ENCODE measurements at places on chromosomes 7 and 10.

DNA sequence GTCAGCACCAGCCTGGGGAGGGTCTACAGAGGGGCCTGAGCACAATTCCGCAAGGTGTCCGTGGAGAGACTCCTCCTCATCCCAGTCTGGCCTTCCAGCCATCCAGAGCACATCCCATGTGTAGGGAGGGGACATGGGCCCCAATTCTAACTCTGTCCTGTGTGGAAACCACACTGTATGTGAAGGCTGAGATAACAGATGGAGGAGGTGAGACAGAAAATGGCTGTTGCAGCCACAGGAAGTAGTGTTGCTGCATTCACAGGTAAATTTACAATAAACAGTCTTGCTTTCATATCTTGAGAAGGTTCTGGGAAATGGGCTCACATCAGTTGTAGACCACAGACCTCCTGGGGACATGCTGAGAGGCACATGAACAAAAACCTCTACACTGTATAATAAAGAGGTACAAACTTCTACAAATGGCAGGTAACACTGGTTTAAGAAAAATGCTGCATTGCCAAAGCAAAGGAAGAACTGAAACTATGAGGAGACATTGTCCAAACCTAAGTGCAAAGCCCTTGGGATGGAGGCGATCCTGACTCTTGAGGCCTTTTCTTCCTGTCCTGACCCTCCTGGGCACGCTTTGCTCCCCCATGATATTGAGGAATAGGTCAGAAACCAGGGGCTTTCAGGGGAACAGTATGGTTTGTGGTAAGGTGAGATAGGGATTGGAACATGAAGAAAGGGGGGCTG, 21.6 kb upstream of the GIMAP2 start:
- DNase-seq, result no peak

DNA sequence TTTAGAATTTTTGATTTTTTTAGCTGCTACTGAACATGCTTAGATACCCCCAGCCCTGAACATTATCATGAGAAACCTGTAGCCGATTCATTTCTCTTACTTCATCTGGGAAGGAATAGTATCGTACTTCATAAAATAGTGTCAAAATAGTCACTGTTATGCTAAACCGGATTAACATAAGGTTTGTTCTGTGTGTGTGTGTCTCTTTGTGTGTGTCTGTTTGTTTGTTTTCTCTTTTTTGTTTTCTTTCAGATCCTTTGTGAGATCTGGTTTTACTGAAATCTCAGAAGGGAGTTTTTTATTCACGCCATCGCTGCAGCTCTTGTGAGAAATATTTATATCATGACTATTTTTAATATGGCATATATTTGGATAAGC, 761 bp downstream of the LGI1 start:
- DNase-seq, result no peak

GRCh38 chr10:78923647-78924318, 145.0 kb upstream of the ZMIZ1 start:
- no peak for DNase-seq

DNA sequence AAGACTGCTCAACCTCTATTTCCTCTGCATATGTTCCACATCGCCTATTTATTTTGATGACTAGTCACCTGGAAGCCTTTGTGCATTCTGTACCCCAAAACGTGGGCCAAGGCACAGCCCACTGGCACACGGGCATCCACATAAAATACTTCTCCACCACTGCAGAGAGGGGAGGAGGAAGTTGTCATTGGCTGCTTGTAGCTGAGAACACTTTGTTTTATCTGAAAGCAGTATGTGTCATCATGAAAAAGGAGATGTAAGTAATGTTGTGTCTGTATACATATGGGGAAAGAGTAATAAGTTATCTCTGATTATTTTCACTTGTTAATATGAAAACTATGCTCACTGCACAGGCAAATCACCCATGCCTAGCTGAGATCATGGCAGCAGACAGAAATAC, 48.2 kb upstream of the AMPH start:
- no peak for DNase-seq

DNA sequence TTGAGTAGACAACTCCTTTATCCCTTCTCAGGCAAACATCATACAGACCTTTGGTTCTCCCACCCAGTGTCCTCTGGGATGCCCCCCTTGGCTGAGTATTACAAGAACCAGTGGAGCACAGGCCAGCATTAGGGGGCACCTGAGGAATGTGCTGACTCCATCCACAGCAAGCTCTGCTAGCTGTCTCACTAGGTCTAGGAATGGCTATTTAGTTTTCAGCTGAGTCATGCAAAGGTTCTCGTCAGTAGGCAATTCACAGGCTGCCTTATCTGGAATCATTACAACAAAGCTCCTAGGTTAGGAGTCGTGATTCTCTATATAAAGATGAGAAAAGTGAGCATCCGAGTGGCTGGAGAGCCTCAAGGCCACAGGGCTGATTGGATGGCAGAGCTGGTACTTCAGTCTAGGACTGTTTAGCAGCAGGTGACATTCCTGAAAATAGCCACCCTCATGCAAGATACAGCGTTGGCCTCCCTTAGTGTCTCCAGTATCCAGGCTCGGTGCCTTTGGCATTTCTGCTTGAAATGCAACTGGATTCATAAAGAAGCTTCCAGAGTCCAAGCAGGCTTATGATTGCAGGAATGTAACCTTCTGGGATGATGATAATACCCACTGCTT, 75.8 kb downstream of the CDCA7L start:
- DNase-seq, result no peak

DNA sequence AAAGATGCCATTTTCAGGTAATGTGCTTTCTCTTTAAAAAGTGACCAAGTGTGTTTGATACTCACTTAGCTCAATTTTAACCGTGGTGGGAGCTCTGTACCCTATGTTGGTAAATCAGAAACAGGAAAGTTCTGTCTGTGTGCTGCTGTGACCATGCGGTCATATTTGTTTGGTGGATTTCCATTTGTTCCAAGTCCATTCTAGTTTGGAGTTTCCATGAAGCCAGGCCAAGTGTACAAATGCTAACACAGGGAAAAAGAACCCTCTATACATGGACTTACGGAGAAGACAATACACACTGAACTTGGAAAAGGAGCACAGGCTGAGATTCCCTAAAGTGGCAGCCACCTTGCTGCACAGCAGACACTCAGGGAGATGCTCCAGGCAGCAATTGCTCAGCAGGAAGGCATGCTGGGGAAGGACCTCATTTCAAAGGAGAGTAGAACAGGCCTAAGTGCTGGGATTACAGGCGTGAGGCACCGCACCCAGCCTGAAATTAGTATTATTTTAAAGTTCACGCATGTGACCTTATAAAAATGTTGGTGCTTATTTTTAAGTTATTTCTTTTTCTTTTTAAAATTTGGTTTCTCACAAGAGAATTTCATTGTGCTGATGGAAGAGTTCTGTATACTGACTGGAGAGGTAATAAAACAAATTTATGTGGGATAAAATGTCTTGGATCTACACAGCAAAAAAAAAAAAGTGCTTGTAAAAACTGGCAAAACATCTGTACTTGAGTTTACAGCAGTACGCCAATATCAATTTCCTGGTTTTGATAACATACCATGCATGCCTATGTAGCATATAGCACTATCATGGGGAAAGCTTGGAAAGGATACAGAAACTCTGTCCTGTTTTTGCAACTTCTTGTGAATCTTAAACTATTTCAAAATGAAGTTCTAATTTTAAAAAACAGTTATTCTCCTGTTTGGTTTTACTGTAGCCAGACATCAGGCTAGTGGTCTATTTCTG, 436.2 kb downstream of the KCNMA1 start:
- DNase-seq, result no peak

- peak; percentile 5 for DNase-seq
These were observed 86.9 kb downstream of the AOAH start for GRCh38 chr7:36637417-36637816.

- DNase-seq, result no peak
These were observed 241.7 kb downstream of the BUB3 start for GRCh38 chr10:123395906-123396305.

DNA sequence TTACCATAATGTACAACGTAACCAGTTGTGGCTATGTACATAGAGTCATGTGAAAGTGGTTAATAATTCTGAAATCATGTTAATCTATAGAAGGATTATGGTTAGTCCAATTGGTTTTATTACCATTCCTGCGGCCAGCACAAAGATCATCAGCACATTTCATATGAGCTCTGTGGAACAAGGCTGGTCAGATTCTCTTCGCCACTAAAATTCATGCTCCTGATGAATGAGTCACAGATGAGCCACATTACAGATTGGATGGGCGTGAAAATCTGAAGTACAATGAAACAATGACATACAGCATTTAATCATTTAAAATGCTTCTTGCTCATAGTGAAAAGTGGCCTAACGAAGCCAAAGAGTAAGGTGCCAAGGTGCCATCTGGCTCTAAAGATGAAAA, 716.2 kb upstream of the PHF14 start:
- no peak for DNase-seq

GRCh38 chr10:99296605-99297004, 32.6 kb upstream of the CNNM1 start:
- DNase-seq, result no peak

DNA sequence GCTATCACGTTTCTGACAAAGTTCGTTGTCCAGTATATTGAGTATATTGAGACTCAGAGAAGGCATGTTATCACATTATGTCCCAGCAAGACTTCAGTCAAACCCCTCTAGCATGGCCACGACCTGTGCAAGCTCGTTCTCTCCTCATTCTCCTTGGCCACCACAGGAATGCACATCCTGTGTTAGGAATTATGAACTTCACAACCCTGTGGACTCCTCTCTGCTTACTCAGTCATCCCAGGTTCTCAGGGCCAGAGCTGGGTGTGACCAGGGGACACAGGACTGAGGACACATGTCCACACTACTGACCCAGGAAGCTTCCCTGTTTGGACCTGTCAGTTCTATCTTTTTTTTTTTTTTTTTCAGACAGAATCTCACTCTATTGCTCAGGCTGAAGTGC, 4.4 kb downstream of the SH2D4B start:
- no peak for DNase-seq

GRCh38 chr7:100008525-100008924, 6.9 kb upstream of the ZKSCAN1 start:
- no peak for DNase-seq

DNA sequence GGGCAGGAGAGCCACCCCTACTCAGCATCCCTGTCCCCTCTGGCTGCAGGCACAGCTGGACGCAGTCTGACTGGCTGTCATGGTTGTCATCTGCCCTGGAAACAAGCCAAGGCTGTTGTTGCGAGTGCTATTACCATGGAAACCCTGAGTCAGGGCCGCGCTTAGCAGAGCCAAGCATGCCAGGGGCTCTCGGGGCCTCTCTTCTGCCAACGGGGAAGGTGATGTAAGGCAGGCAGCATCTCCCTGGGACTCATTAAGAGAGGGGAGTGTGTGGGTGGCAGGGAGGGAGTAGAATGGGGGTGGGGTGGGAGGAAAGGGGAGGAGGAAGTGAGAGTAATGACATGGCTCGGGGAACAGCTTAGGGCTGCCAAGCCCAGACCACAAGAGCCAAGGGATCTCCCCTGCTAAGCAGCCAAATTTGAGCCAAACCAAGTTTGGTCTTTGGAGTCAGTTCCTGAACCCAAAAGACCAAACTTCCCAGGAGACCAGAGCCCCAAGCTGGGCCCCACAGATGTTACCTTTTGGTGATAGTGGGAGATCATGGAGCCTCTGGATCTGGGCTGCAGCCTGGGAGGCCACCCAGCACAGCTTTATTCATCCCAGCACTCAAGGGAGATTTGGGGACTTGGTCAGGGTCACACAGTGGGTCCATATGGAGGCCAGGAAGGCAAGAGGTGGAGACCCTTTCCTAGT, 67.6 kb downstream of the TMEM130 start:
- no peak for DNase-seq

- no peak for DNase-seq
These were observed 87.1 kb downstream of the ITGA8 start for GRCh38 chr10:15632456-15633091.

DNA sequence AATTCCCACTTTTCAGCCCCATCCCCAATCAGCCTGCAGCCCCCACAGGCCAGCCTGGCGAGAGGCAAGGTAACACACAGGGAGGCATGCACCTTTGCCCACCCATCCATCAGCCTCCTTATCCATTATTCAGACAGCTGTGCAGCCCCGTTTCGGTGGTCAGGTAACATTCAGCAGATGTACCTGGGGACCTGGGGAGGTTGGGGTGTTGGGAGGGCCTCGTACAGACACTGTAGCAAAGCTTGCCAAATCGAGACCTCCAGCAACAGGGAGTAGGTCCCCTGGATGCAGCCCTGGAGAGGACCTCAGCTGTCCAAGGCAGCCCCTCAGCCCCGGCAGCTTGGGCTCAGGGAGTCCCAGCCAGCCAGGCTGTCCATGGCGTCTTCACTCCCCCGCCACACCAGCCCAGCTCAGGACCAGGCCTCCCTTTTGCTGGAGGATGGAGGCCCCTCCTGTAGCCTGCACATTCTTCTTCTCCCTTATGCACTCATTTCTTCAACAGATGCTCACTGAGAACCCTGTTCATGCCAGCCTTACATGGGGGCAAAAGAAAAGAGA, 8.5 kb upstream of the DRGX start:
- DNase-seq, result no peak

GRCh38 chr7:26603631-26604030, 260.8 kb downstream of the SKAP2 start:
- no peak for DNase-seq

- DNase-seq, result peak; percentile 14
These were observed 76.1 kb upstream of the CPXM2 start for GRCh38 chr10:123967626-123968243.

- DNase-seq, result no peak
These were observed 204.3 kb downstream of the TWIST1 start for GRCh38 chr7:18913106-18913505.

GRCh38 chr10:74292871-74293427, 141.9 kb downstream of the ADK start:
- DNase-seq, result no peak

DNA sequence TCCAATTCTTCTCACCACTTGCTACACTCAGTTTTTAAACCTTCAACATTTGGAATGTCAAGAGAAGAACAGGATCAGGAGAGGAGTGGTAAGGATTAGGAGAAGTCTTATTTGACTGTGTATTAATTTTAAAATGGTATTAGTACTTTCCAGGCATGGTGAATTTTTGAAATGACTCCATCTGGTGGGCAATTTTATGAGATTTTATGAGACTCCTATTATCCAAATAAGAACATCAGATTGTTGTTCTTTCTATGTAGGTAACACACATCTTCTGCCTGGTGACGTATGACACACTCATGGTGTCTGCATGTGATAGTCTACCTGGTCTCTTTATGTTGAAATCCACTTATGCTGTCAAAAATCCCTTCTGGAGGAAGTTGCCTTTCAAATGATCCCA, 51.0 kb downstream of the SLC13A1 start:
- DNase-seq, result peak; percentile 12

- DNase-seq, result peak; percentile 31
These were observed 178.0 kb downstream of the IMMP2L start for GRCh38 chr7:111384065-111384891.

- no peak for DNase-seq
These were observed 59.6 kb upstream of the C1GALT1 start for GRCh38 chr7:7122701-7123281.

Measured in dermis microvascular lymphatic vessel endothelial cell (primary cell).